NCI-H2081 (cell line): ENCODE measurements at places on chromosomes 6 and 20.

- DNase-seq: no peak
Measured at GRCh38 chr6:22409486-22409885, 112.7 kb upstream of the PRL start.

DNA sequence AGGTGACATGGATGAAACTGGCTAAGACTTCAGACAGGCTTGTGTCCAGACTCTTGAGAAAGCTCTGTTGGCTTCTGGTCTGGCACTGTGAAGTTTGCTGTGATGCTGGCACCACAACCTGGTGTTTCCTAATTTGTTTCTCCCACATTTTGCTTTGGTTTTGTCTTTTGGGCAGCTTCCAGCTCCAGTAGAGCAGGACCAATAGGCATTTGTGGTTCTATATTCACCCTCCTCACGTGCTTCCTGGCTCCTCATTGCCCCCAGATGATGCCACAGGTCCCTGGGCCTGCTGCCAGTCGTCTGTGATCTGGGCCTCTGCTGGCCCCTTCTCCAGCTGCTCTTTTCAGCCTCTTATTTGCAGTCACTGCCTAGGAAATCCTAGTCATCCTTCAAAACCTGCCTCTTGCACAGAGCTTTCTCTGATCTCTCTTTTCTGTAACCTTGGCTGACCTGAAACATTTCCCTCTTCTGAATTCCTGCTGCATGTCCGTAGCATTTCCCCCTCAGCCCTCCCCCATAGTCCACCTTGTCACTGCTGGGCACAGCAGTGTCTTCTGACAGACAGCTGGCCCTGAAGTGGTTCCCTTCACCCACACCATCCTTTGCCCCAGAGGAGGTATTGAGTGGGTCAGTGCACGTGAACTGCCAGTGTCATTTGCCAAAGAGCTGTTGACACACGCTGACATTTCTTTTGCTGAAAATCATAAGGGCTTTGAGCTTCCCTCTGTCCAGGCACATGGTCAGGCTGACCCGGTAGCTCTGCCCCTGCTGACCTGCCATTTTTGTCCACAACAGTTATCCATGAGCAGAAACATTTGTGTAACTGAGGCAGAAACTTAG is 63.0 kb downstream of the PTPN1 start:
- DNase-seq: peak; percentile 83

- DNase-seq: no peak
Measured at GRCh38 chr6:46051962-46052361, 36.3 kb upstream of the CLIC5 start.

GRCh38 chr6:161128680-161129196 is 137.2 kb downstream of the MAP3K4 start:
- DNase-seq: no peak

DNA sequence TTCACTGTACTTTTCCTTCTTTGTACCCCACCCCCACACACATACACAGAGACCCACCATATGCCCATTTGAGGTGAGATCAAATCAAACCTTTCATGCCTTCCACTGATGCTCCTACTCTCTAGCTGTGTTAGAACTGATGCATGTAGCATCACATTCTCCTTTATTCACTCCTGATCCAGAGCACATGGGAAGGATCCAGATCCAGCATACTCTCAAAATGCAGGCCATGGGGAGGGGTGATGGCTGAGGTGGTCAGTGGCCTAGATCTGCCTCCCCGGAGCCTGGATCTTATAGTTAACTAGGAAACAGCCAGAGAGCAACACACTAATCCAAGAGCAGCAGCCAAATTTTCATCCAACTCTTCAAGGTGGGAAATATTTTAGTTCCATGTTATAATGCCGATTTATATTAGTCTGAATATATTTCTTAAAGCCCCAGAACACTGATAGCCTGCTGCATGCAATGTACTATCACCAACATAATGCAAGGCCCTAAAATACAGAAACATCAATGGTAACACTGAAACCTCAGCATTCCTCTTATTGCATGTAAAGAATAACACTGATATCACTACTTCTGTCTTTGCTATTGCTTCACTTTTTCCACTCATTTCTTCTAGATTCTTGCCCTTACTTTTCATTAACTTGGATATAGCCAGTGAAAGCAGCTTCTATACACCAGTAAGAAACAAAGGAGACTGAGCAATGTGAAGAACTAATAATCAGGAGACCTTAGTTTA is 126.8 kb upstream of the BEND6 start:
- DNase-seq: no peak

- DNase-seq: peak; percentile 63
Measured at GRCh38 chr6:37688078-37688850, 9.4 kb downstream of the MDGA1 start.
